A549 treated with GW870086 at 1 μM for 4 hours (cell line): ENCODE measurements at places on chromosomes 1 and 21. TPM values are rescaled to one million over a fixed set of nuclear protein-coding genes. Genes with fewer than 3 reads are reported as not detected.

C1orf141 gene
- total RNA-seq = not detected in 5 replicates

DEPDC1 gene
- total RNA-seq = 11.7 to 14.5 TPM (median 13.7 TPM) in 5 replicates

RAB42 gene
- 2.7 to 4.0 TPM (median 3.2 TPM) in 5 replicates for total RNA-seq

FAM72C gene
- 3.2 to 5.5 TPM (median 5.4 TPM) in 5 replicates for total RNA-seq

IRF6 gene
- total RNA-seq = 0.09 to 0.16 TPM (median 0.13 TPM) in 5 replicates

PRR9 gene
- not detected in 5 replicates for total RNA-seq

FCRL6 gene
- not detected in 5 replicates for total RNA-seq

NR5A2 gene
- total RNA-seq = 2.7 to 4.1 TPM (median 3.7 TPM) in 5 replicates

RPL11 gene
- total RNA-seq = 1,221 to 1,520 TPM (median 1,394 TPM) in 5 replicates

TLR5 gene
- total RNA-seq = 0.05 to 0.58 TPM (median 0.24 TPM) in 5 replicates

CNIH4 gene
- total RNA-seq = 94.9 to 125 TPM (median 117 TPM) in 5 replicates
